ENCODE measurements at places on chromosomes 5 and 9. TPM values are rescaled to one million over a fixed set of nuclear protein-coding genes. Genes with fewer than 3 reads are reported as not detected.

C9orf50 gene
- total RNA-seq, result not detected

SLC36A2 gene
- total RNA-seq, result not detected

NUTM2G gene
- not detected for total RNA-seq

RGS7BP gene
- total RNA-seq, result 31.1 TPM

PIP5K1B gene
- 7.1 TPM for total RNA-seq

CEL gene
- 0.78 TPM for total RNA-seq

PIP5KL1 gene
- 6.0 TPM for total RNA-seq

GAPT gene
- total RNA-seq, result 1.6 TPM

GPRIN1 gene
- 0.27 TPM for total RNA-seq

ANKRD55 gene
- not detected for total RNA-seq

PRR16 gene
- 19.8 TPM for total RNA-seq

DNA sequence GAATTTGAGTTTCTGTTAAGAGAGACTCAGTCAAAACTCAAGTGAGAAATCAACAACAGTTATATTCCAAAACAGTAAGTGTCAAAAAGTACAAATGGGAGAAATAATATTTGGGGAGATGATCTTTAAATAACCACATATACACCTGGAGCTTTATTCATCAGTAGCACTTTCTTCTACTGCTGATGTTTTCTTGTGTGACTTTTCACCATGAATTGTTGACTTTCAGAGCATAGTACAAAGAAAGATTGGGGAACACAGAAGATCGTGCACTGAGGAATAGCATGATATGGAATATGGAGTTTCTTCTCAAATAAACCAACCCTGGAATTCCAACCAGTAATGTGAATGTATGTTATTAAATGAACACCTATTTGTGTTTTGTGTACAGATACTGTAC lies 130.7 kb downstream of the MLLT3 start:
- DNase-seq, result no peak

GRCh38 chr5:74386571-74387334 lies 253.8 kb downstream of the ENC1 start:
- DNase-seq, result no peak

- no peak for DNase-seq
Measured at GRCh38 chr9:90827181-90827871, 25.7 kb downstream of the SYK start.

DNA sequence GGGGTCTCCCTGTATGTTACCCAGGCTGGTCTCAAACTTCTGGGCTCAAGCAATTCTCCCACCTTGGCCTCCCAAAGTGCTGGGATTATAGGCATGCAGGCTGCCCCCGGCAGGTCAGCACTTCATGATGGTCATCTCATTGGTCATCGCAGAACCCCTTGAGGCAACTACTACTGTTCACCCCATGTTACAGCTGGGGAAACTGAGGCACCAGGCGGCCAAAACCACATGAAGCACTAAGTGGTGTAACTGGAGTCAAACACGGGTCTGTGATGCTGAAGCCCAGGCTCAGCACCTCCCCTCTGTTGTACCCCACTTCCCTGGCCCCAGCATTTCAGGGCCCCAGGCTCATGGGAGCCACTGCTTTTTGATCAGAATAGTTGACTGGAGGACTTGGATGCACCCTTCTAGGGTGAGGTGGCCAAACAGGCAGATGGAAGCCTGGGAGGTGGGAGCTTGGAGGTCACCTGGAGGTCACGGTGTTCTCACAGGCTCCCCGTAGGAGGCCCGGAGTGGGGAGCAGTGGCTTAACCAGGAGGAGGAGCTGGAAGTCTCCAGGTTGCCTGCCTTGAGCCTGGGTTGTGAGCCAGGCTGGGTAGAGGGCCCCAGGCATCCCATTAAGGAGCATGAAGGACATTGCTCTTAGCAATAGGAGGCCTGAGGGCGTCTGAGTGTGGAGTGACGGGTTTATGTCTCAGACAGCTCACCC lies 57.3 kb upstream of the RPL26L1 start:
- DNase-seq, result no peak

DNA sequence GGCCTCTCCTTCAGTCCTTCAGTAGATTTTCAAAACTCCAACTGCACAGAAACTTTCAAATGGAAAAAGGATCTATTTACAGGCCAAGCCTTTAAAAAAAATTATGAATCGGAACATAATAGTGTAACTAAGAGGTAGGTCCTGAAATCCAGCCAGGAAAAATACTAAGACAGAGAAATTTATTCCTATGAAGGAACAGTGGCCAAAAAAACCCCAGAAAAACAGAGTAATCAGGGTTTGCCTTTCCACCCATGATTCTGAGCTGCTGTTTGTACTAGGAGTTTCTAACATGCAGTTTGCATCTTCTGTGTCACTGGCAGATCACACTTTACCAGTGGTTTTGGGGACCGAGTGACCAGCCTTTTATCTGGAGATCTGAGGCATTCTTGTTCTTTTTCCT lies 93.1 kb upstream of the TMED7 start:
- DNase-seq, result no peak

DNA sequence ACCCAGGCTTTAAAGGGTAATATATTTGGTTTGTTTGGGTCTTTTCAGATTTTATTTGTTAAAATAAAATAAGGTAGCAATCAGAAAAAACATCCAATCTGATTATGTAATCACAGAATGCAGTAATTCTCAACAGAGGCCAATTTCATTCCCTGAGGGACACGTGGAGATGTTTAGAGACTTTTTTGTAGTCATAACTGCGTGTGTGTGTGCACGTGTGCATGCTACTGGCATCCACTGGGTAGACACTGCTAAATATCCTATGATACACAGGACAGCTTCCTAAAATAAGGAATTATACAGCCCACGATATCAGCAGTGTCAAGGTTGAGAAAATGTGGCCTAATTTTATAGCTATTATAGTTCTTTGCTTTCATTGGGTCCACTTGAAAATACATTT lies 180.8 kb upstream of the KLF9 start:
- no peak for DNase-seq

GRCh38 chr5:176359658-176360057 lies 1.9 kb downstream of the KIAA1191 start:
- no peak for DNase-seq

GRCh38 chr5:95825495-95825894 lies 3.0 kb upstream of the GLRX start:
- no peak for DNase-seq

- DNase-seq, result no peak
Measured at GRCh38 chr5:82855893-82856550, 221.2 kb downstream of the TMEM167A start.

DNA sequence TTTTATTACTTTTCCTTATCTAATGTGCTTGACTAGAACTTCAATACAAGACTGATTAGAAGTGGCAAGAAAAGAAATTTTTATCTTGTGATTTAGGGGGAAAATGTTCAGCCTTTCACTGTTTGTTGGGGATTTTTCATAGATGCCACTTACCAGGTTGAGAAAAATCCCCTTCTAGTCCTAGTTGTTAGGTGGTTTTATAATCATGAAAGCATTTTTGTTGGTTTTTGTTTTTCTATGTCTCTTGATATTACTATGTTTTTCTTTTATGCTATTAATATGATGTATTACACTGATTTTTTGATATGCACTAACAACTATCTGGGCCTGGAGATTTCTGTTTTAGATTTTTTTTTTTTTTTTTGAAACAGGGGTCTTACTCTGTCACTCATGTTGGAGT lies 134.0 kb downstream of the PARP8 start:
- DNase-seq, result no peak

GRCh38 chr9:97575673-97576200 lies 57.4 kb downstream of the TSTD2 start:
- no peak for DNase-seq

DNA sequence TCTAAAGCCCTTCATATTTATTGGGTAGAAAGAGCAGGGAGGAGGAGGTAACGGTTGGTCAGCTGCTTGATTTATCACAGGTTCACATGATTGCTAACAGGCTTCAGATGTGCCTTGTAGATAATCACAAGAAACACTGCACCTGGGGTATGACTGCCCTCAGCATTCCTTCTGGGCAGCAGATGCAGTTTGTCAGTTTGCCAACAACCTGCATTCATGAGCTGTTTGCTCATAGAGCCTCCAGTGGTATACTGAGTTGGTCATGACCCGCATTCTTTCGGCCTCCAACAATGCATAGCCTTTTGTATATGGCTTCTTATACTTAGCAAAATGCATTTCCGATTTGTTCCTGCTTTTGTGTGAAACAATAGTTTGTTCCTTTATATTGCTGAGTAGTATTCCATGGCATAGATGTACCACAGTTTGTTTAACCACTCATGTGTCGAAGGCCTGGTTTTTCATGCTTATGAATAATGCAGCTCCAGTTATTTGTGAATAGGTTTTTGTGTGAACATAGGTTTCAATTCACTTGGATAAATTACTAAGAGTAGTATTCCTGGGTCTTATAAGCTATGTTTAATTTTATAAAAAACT lies 83.6 kb downstream of the ARHGEF28 start:
- no peak for DNase-seq

Measured in thoracic aorta (tissue), 2 donors.